ENCODE measurements at places on chromosomes 2 and 18. TPM values are rescaled to one million over a fixed set of nuclear protein-coding genes. Genes with fewer than 3 reads are reported as not detected.
A peak's percentile ranks its signal among the peaks of the same experiment; 100 is the strongest.

- peak overlapping the region; percentile 54 for H3K4me3 ChIP-seq
- peak; percentile 48 for DNase-seq
- H3K36me3 ChIP-seq: peaks cover 10% of the 10 kb centered on the region
- peaks cover 85% of the 10 kb centered on the region for H3K4me1 ChIP-seq
- H3K27ac ChIP-seq: peak overlapping the region; percentile 74
- H3K27me3 ChIP-seq: peaks cover 3% of the 10 kb centered on the region
Measured at GRCh38 chr2:69579536-69579935, 64.0 kb downstream of the AAK1 start.

DNA sequence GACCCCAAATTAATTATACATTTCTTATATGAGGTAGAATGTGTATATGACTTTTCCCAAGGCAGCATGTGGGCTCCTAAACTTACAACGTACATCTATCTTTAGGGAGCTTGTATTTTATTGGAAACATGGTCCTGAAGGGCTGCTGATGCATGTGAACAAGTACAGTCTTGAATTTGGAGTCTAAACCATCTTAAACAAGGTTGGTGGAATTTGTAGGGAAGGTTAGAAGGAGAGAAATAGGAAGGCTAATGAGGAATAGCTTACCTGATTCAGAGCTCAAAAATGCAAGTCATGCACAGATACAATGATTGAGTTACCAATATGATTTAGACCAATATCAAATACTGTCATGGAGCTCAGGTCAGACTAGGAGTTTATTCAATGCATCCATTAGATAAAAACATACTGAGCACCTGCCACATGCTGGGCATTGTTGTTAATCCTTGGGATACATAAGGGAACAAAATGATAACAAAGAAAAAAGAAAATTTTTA is 458.6 kb upstream of the ETAA1 start:
- H3K27ac ChIP-seq: no peak overlapping the region
- DNase-seq: no peak
- peaks cover 8% of the 10 kb centered on the region for H3K36me3 ChIP-seq
- no peaks in the 10 kb centered on the region for H3K27me3 ChIP-seq
- H3K4me1 ChIP-seq: 0 out of 2 replicates have a peak, but pooled peaks cover 5% of the 10 kb centered on the region

DNA sequence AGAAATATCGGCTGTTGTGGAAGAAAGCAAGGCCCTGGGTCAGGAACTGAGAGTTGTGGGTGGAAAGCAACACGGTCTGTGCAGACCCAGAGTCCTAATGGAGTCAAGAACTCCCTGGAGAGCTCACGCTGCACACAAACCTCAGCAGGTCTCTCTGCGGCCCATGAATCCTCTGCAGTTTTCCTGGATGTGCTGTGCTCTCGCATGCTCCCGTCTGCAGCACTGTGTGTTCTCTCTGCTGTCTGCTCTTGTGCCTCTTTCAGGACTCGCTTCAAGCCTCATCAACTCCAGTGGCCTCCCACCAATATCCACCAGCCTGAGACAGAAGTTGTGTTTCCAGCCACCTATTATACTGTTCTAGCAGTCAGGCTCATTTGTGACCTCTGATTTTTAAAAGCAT is 24.3 kb downstream of the RNU4ATAC start:
- H3K27ac ChIP-seq: no peak overlapping the region
- no peak overlapping the region for H3K4me3 ChIP-seq
- peaks cover 17% of the 10 kb centered on the region for H3K36me3 ChIP-seq
- DNase-seq: no peak
- peaks cover 1% of the 10 kb centered on the region for H3K27me3 ChIP-seq

The COQ10B gene
- 41.1 TPM for total RNA-seq

- no peak overlapping the region for H3K27ac ChIP-seq
- peaks cover 13% of the 10 kb centered on the region for H3K4me1 ChIP-seq
- H3K36me3 ChIP-seq: no peaks in the 10 kb centered on the region
- H3K4me3 ChIP-seq: no peak overlapping the region
Measured at GRCh38 chr2:127783101-127783500, 27.9 kb downstream of the WDR33 start.

The TM4SF20 gene
- 0.12 TPM for total RNA-seq

The SEPTIN10 gene
- 102 TPM for total RNA-seq
